Cortex of kidney (tissue), 1 donor: ENCODE measurements at places on chromosomes 2 and 18.

DNA sequence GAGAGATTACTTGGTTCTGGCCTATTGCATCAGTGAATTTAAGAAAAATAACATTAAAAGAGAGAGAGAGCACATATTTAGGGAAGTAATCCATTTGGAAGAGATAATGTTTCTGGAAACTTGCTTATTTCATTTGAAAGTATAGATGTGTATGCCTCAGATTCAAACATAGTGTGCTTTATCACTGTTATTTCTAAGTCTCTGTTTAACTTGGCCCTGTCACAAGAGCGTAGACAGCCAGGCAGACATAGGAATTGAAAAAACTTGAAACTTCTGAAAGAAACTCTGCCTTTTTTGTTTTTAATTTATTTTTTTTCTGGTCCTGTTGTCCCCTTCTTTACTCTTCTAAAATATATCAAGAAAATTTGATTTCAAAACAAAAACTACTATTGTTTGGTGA lies 849.1 kb downstream of the CNTNAP5 start:
- no peak for DNase-seq

- no peak for DNase-seq
Observed at GRCh38 chr2:130334026-130334425, 8.7 kb upstream of the IMP4 start.

- no peak for DNase-seq
Observed at GRCh38 chr18:46401486-46402070, 255.4 kb downstream of the LOXHD1 start.

- DNase-seq: no peak
Observed at GRCh38 chr2:62158444-62159121, 37.3 kb upstream of the B3GNT2 start.

DNA sequence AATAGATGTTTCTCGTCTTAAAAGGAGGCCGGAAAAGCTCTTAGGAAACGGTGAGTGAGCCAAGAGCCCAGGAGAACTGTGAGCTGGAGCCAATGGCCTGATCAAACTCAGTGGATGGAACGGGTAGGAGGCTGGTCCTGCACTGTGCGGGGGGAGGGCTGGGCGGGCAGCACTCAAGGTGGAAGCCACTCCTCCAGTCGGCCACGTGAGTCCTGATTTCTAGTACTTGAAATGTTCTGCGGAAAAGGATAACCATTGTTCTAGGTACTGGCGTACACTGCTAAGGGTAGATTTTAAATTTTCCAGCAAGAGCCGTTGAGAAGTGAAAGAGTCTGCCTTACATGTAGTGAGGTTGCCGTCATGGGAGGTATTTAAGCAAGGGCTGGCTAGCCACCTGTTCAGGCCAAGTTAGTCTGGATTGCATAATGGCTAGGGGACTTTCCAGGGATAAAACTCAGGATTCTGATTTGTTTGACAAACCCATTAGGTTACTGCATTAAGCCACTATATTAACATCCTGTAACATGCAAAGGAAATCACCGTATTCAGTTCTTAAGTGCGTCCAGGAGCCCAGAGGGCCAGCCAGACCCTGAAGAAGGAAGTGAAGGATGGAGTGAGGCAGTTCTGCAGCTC lies 51.3 kb upstream of the ODC1 start:
- DNase-seq: no peak

DNA sequence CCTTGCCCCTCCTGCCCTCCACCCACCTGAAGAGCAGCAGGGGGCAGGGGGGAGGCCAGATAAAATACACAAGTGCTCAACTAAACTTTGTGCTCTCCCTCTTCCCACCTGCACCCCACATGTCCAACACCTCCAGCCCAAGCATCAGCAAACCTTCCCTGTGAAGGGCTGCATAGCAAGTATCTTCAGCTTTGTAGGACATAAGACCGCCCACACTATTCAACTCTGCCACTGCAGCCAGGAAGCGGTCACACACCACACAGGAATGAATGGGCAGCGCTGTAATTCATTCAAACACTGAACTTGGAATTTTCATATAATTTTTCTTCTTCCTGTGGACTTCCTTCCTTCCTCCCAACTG lies 27.5 kb downstream of the TFCP2L1 start:
- no peak for DNase-seq

DNA sequence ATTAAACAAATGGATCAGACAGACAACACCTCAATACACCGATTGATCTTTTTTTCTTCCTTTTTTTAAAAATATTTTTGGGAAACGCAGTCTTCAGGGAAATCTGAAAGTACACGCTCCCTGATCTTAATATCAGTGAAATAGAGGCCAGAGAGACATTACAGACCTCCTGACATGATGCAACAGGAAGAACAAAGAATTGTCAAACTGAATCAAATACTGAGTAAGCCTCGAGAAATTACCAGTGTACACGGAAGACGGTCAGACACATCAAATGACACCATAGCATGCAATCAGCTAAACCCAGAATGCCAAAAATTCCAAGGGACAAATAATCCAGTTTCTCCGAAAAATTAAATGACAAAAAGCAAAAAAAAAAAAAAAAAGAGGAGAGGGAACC lies 80.2 kb upstream of the NFU1 start:
- DNase-seq: no peak

DNA sequence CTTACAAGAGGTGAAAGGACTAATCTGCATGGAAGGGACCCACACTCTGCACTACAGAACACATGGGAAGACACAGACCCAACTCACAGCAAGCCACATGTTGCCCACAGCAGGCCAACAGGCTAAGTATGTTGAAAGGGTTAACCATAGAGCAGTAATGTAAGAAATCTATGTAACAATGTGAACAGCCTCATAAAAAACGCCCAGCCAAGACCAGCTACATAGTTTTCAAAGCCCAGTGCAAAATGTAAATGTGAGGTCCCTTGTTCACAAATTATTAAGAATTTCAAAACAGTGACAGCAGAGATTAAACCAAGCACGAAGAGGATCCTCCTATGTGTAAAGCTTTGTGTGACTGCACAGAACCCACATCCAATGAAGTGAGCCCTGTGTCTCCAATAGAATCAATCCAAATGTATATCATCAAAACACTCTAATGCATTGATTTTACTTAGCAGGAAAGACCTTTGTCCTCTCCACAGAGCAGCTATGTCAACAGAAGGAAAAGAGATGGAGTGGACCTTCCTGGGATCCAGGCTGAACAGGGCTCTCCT lies 210.1 kb downstream of the AGPS start:
- DNase-seq: no peak

DNA sequence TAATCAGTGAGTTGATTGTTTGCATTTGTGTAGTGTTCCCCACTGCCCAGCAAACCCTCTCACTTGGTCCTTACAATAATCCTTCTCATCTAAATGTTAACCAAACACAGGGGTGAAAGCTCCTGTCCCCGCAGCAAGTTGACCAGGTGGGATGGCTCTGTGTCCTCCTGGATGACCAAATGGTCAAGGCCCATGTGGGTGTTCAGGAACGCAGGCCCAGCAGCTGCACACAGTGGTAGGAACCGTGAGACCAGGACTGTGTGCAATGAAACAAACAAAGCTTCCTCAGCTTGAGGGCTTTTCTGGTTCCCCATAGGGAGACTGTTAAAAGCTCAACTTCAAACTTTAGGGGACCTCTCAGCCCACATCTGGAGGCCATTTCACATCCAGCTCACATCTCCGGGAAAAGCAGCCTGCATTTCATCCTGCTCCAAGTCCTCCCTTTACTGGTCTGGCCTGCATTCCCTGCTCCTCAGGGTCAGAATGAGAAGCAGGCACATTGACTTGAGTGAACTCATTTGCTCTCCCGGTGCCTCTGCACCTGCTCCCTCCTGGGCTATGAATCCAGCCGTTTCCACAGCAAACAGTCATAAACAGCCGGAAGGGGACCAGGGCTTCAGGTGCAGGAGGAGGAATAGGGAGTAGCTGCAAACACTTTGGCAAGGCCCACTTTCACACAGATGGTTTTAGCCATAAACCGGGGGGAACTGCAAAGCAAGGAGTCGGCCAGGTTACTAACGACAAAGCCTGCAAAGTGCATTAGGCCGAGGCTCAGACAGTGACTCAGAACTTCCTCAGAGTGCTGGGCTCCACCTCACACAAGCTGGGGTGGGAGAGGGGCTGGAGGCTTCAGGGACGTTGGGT lies 144.7 kb downstream of the CAPN13 start:
- DNase-seq: no peak

DNA sequence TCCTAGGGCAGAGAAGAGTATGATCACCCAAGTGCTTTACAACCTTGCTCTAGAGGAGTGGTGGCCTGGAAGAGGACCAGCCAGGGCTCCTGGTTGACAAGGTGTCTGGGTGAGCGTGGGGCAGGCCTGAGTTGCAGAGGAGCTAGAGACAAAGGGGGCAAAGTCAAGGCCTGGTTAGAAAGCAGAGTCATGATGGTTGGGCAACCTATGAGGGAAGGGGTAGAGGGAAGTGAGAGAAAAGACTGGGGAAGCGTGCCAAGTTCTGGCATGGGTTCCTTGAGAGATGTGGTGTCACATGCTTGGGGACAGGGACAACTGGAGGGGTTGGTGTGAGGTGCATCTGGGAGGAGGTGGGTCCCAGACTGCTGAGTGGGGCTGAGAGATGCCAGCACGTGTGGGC lies 13.5 kb downstream of the ZFP36L2 start:
- no peak for DNase-seq

GRCh38 chr18:31046916-31047315 lies 4.4 kb upstream of the DSC3 start:
- DNase-seq: no peak

- DNase-seq: no peak
Observed at GRCh38 chr2:218003281-218003944, 618 bp upstream of the TNS1 start.

DNA sequence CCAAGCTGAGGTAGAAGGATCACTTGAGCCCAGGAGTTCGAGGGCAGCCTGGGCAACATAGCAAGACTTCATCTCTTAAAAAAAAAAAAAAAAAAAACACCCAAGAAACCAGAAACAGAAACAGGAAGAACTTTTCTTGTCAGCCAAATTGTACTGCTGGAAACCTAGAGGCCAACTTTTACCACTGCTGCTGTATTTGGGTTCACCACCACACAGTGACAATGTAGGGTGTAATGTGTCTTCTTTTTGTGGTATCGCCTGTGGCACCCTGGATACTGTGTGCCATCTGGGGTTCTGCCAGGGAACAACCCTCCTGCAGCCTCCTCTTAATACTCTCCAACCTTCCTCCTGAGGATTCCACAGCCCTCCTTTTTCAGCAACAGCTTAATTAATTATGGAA lies 72.6 kb downstream of the STK39 start:
- no peak for DNase-seq

DNA sequence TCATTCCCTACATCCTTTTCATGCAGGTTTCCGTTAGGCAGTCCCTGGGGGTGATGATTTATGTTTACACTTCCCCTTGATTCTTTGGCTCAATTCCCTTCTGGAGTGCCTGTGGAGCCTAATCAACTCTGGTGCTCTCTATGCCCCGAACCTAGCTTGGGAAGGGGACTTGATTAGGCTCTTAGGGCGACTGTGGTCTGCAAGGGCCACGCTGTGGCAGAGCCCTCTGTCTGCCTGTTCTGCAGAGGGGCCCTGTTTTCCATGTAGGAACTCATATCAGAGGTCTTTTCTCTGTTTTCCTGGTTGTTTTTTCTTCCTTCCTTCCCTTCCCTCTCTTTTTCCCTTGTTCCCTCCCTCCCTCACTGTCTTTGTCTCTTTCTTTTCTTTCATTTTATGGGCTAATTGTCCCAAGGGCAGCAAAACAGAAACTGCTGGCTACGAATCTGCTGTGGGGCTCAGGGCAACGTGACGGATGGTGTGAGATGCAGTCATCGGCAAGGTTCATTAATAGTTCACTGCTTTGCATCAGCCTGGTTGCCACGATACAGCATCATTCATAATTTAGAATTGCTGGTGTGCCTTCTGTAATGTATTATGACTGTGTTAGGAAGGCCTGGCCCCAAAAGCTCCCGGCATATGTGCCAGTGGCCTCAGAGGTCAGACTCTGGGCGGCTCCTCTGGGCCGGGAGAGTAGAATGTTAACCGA lies 134.5 kb downstream of the NAPG start:
- DNase-seq: no peak

GRCh38 chr18:25399554-25399953 lies 47.6 kb upstream of the ZNF521 start:
- no peak for DNase-seq

DNA sequence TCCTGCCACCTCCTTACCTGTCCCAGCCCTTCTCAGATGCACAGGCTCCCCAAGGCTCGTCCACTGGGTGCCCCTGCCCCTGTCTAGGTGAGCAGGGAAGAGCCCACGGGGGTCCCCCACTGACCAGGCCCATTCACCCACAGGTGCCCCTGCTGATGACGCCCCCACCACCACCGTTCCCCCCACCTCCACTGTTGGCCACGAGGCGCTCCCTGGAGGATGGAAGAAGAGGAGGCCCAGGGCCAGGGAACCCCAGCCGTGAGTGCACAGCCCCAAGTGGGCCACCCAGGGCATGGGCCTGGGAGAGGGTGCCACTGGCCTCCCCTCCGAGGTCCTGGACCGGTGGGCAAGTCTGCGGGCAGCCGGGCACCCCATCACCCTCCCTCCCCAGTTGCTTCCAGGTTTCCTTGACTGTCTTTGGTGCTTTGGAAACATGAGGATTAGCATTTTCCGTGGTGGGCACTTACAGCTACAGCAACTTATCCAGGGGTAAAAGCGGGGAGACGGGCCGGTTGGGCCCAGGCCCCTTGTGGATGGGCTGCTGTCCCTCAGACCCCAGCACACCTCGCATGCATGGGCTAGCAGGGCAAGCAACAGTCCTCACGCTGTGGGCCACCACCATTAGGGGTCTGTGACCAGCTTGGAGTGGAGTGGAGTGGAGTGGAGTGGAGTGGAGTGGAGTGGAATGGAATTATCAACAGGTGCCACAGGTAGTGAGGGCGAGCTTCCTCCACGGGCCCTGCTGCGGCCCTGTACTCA lies 13.2 kb upstream of the KLHL30 start:
- DNase-seq: no peak

GRCh38 chr2:8761529-8762164 lies 75.8 kb downstream of the KIDINS220 start:
- no peak for DNase-seq

GRCh38 chr18:36302676-36303075 lies 5.2 kb downstream of the FHOD3 start:
- no peak for DNase-seq

- no peak for DNase-seq
Observed at GRCh38 chr2:47935071-47935470, 28.8 kb upstream of the FBXO11 start.

GRCh38 chr18:50671376-50671775 lies 111.5 kb downstream of the MAPK4 start:
- DNase-seq: no peak

DNA sequence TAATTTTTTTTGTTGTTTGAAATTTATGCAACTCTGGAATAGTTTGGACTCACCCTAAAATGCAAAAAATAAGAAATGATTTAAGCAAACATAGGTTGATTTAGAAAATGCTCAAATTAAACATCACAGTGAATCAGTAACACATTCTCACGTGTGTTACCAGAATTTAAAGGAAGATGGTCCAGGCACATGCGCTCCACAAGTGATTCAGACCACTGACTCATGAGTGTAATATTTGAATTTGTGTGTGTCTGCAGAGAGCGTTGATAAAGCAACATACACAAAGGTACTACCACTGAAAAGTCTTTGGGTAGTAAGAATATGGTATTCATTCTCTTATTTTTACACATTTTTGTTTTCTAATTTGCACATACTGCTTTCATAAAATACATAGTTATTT lies 7.9 kb downstream of the SS18 start:
- no peak for DNase-seq

- DNase-seq: no peak
Observed at GRCh38 chr2:55133467-55134315, 83.4 kb upstream of the RTN4 start.

- DNase-seq: no peak
Observed at GRCh38 chr2:67840460-67841068, 222.2 kb downstream of the C1D start.
